ENCODE measurements at places on chromosomes 1 and 21.
A peak's percentile ranks its signal among the peaks of the same experiment; 100 is the strongest.

GRCh38 chr1:92029241-92029922 is 403 bp upstream of the EPHX4 start:
- no peak for DNase-seq

- no peak for DNase-seq
Observed at GRCh38 chr1:198435056-198435455, 105.4 kb downstream of the ATP6V1G3 start.

- DNase-seq, result no peak
Observed at GRCh38 chr1:47590523-47591225, 152.8 kb downstream of the FOXD2 start.

DNA sequence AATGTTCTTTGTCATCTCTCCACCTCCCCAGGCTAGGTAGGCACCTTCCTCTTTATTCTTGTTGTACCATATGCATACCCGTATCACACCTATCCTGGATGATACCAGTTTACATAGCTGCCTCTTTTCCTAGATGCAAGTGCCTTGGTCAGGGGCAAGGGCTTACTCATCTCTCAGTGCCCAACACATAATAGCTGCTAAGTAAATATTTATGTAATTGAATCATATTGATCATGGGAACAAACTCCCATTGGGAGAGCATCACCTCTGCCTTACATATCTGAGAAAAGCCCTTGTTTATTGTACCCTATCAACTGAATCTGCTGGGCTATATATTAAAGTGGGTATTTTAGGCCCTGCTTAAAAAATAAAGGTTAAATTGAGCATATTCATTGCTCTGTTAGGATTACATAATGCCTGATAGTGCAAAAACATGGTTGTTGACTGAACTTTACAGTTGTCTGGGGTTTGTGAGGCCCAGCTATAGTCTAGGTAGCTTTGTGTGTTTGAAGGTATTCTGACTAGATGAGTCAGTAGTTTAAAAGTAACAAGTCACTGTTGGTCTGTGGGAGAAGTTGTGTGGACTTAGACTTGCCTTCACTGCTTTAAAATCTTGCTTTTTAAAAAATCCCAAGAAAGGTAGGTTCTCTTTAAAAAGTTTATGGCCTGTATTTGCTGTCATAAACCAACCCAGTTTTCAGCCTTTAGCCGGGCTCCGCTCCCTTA is 82.6 kb downstream of the OLFML2B start:
- no peak for DNase-seq

- no peak for DNase-seq
Observed at GRCh38 chr1:204448344-204448964, 36.8 kb upstream of the PPP1R15B start.

DNA sequence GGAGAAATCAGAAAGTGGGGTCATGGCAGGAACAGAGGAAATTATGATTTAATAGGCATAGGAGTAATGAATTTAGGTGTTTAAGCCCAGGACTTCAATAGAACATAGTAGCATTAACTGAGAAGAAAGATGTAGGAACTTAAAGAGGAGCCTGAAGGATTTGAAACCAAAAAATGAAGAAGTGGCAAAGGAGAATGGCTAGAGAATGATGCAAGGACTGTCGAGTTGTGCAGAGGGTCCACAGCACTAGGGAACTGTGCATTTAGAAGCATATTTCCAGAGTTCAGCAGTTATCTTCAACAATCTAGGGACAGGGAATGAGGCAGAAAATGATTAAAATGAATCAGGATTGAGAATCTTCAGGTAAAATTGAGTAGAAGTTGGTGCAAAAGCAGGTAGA is 328.1 kb upstream of the LYPLAL1 start:
- DNase-seq, result no peak

DNA sequence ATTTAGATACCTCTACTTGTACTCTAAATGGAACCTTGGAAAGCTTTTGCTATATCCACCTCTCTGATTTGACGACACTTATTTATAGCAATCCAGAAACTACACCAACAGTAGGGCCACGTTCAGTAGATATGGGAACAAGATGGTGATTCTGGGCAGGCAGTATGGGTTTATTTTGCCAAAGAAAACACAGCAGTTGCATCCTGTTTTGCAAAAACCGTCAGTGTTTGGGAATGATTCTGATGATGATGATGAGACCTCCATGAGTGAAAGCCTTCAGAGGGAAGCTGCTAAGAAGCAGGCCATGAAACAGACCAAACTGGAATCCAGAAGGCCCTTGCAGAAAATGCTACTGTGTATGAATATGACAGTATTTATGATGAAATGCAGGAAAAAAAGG is 41.5 kb upstream of the NEXN start:
- DNase-seq, result no peak

- DNase-seq, result no peak
Observed at GRCh38 chr1:66336641-66336990, 197.3 kb upstream of the SGIP1 start.

DNA sequence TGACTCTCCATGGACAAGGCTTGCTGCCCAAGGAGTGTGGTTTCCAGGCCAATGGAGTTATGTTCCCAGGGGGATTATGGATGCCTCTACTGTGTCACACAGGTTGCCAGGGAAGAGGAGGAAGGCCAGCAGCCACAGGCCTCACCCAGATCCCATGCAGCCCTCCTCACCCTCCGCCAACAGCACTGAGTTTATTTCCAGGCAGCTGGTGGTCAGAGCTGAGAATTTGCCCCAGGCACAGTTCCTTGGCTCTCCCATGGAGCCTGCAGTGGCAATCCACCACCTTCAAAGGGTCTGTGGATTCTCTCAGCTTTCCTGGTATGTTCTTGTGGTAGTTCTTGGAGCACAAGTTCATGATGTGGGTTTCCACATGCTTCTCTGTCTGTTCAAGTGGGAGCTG is 79.2 kb downstream of the NTNG1 start:
- DNase-seq, result no peak

DNA sequence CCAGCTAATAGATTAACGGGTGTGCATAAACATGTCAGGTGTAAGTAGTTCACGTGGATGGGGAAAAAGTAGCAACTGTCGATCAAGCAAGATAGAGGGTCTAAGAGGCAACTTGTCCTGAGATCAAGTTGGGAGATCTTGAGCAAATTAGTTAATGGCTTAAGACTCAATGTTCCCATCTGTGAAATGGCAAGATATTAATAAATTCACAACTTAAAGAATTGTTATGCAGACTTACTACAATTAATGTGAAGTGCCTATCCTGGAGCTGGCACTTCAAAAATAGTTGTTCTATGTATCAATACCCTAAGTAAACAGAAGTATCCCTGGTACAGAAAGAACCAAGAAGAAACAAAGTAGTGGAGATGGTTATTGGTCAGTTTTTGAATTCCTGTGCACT is 312.4 kb downstream of the ASTN1 start:
- DNase-seq, result no peak

DNA sequence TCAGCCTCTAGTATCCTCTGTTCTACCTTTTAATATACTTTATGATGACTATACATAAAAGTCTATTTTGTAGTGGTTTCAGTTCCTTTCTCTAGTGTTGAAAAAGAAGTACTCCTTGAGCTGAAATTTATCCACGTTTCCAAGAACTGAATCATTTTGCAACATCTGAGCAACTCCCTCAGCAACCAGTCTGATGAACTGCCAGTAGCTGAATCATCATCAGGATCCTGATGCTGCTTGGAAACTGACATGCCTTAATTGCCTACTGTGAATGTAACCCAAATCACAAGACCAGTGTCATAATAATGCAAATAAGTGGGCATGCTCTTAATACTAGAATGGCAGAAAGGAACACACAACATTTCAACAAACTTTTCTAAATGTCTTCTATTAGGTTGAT is 103.3 kb downstream of the CYYR1 start:
- no peak for DNase-seq

GRCh38 chr1:180247580-180247979 is 17.5 kb downstream of the LHX4 start:
- no peak for DNase-seq

DNA sequence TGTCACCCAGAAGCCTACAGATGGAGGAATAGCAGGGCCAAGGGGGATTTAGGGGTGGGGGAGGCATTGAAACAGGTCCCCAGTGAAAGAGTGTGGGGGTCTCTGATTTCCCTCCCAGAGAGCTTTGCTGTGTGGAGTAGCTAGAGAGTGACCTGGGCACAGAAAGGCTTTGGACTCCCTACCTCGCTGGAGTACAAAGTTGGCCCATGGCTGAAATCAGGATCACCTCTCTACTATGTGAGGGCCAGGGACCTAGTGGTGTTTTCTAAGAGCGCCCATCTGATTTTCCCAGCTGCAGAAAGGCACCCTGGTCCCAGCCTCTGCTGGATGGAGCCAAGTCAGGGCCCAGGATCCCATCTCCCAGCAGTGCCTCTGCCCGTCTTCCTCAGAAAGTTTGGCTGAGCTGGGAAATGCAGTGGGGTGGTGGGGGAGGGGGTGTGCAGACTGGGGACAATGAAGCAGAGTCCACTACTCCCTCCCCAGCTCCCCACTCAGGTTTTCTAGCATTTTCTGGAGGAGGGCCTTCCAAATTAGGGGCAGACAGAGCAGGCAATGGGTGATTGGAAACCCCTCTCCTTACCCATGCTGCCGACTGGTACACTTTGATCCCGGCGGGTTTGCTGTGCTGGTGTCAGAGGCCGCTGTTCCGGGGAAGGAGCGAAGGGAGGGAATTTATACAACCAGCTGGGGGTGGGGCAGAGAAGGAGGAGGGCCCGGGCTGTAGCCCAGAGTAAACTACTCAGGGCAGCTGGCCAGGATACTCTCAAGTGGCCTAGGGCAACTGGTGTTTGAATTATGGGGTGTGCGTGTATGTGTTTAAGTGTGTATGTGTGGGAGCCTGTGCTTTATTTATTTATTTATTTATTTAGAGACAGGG is at the start of gene SELENBP1:
SELENBP1 (minus strand) TSS at position 648 of the 877 bp plus-strand sequence; CDS start at position 584, 64 bp downstream.
- DNase-seq, result no peak

- DNase-seq, result no peak
Observed at GRCh38 chr1:54540582-54541295, 7.3 kb upstream of the ACOT11 start.

GRCh38 chr1:244248426-244248825 is 197.3 kb downstream of the ZBTB18 start:
- no peak for DNase-seq

DNA sequence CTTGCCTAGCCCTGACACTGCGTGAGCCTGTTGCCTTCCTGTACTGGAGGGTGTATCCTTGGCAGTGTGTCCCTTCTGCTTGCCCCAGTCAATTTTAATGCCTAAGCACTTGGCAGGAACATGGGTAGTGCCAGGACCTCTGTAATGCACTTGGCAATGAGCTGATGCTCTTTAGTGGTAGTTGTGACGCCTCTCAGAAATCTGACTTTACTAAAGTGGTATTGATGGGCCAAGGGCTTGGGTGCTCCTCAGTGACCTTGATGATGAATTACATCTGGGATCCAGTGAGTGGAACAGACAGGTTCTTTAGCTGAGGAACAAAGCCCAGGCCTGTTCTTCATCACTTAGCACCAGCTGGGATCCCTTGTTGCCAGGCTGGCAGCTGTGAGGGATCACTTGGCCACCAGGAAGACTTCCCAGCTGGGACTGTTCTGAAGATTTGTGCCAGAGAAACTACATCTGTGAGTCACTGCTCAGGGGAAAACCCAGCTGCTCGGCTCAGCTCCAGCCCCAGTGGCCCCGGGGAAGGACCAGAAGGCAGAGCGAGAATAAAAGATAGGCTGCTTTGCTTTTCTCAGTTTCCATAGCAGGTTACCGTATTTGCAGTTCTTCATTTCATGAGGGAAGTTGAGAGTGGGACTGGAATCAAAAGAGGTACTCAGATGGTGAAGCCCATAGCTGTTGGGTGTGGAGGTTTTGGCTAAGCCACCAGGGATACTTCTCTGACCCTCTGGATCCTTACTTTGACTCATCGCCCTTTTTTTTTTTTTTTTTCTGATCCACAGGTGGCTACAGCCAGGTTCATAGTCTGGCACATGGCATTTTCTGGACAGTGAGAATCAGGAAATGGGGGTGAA is 28.5 kb upstream of the KCNA2 start:
- DNase-seq, result peak; percentile 46

GRCh38 chr1:162527314-162527713 is 29.7 kb downstream of the UHMK1 start:
- no peak for DNase-seq

DNA sequence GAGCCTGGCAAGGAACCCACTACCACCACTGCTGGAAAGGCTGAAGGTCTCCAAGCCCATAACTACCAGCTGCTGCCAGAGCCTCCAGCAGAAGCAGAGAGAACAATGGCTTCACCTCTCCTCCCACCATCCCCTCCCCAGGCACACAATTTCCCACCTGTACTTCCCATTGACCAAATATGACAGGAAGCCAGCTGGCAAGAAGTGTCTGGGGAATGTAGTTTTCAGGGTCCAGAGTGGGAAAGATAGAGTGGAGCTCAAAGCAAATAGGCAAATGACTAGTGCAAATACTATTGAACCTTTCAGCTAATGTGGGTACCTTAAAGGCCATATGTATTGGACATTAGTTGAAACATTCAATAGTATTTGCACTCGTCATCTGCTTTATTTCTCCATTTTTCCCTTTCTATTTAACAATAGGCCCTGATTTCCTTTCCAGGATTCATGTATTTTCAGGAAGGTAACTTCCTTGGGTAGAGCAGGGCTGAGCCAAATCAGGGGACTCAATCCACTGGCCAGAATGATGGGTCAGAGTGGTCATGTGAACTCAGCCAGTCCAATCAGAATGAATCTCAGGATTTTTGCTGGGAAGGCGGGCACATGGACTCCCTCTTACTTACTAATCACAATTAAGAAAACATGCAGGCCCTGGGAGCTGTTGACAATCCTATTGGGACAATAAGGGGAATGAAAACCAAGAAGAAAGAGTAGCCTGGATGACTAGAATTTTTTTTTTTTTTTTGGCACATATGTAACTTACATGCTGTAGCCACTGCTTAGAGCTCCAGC is 12.1 kb upstream of the NFYC start:
- no peak for DNase-seq

GRCh38 chr1:44144962-44145756 is 3.7 kb upstream of the KLF18 start:
- no peak for DNase-seq

Measured in stimulated activated CD8-positive, alpha-beta memory T cell treated with anti-CD3 and anti-CD28 coated beads, Interleukin-12 subunit alpha, Interleukin-12 subunit beta, amount 100 ng/mL, for 1 hour (primary cell).